NCI-H187 treated with DMSO at 0.1 percent for 48 hours (cell line): ENCODE measurements at places on chromosomes 7 and 10.

GRCh38 chr7:34011696-34012095, 106.4 kb downstream of the BMPER start:
- DNase-seq, result no peak

GRCh38 chr10:75497997-75498883, 66.8 kb downstream of the LRMDA start:
- DNase-seq, result no peak

DNA sequence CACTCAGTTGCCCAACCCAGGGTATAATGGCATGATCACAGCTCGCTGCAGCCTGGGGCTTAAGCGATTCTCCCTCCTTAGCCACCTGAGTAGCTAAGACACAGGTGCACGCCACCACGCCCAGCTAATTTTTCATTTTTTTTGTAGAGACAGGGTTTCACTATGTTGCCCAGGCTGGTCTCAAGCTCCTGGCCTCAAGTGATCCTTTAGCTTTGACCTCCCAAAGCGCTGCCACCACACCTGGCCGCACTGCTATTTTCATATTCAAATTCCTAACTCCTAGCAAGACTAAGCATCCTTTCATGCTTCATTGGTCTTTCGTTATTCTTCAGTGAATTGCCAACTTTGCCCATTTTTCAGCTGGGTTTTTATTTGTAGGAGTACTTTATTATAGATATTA, 30.4 kb upstream of the DAGLB start:
- no peak for DNase-seq

DNA sequence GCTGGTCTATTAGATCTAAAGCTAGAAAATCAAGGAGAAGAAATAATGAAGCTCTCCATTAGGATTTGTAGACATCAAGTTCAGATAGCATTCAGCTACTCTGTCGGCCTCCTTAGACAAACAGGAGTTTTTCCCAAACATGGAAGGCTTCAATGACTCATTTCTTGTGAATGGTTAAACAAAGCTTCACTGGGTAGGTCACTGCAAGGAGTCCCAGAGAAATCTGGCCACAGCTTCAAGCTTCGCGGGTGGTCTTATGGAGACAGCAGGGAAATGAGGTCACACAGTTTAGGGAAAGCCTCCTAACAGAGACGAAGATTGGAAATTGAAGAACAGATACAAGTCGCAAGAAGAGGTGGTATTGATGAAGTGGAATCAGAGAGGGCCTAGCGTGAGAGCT, 22.6 kb upstream of the LRRC72 start:
- DNase-seq, result no peak

GRCh38 chr10:87092376-87092860, 2.2 kb downstream of the GLUD1 start:
- DNase-seq, result no peak

DNA sequence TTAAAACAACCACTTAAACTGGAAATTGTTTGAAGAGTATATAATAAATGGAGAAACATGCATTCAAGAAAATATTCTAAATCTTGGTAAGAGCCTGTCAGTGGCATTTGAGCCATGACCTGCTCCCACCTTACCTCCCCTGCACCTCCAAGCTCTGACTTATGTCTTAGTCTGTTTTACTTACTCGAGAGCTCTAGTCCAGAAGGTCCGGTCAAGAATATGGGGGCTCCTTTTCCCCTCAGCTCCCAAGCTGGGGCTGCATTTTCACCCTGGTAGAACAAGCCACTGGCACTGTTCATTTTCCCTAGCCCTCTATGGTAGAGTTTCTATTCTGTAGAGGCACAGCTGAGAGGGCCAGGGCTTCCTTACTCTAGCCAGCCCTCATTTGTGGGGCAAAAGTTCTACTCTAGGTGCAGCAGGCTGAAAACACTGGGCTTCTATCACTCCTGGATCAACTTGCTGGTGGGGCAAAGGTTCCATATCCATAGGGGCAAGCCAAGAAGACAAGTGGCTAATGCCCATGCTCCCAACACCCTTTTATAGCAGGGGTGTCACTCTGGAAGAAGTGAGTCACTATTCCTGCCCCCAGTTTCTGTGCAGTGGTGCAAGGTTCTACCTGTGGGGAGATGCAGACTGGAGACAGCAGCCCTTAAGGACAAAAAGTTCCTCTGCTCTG, 40.6 kb downstream of the ZNF438 start:
- DNase-seq, result no peak

DNA sequence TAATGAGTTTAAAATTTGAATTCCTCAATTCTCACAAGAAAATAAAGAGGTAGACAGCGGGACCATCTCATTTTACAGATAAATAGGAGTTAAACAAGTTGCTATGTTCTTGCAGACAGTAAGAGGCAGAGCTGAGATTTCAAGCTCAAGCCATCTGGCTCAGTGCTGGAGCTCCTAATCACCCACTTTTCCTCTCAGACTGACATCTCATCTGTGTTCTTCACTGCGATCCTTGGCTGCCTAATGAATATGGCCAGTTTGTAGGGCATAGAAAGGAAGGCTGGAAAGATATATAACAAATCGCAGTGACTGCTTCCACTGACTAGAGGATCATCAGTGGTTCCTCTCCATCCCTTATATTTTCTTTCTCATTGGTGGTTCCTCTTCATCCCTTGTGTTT, 151.2 kb downstream of the MPP7 start:
- no peak for DNase-seq

GRCh38 chr7:22921386-22922086, 92.4 kb downstream of the HYCC1 start:
- DNase-seq, result no peak

- no peak for DNase-seq
These were observed 20.6 kb upstream of the HOXA13 start for GRCh38 chr7:27220440-27220955.

DNA sequence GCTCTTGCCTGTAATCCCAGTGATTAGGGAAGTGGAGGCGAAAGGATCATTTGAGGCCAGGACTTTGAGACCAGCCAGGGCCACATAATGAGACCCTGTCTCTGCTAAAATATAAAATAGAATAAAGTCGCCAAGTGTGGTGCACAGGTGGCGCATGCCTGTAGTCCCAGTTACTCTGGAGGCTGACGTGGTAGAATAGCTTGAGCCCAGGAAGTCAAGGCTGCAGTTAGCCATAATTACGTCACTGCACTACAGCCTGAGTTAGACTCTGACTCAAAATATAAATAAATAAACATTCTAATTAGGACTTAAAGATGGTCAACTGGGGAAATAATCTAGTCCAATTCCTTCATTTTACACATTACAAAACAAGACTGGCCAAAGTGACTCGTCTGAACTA, 768 bp downstream of the CHCHD2 start:
- no peak for DNase-seq

DNA sequence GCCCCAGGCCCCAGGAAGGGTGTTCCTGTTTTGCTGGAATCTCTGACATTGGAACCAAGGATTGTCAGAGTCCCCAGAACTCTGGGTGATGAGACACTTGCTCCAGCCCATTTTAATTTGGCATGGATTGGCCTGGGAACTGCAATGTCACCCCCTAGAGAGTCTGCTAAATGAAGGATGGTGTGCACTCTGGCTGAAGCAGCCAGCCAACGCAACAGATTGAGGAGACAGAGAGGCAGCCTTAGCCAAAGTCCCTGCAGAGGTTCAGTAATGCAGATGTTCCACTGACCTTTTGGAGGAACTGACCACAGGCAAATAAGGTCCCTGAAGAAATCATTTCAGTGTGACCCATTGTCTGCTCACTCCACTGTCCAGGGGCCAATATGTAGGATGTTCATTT, 13.4 kb downstream of the LRRC18 start:
- DNase-seq, result no peak

DNA sequence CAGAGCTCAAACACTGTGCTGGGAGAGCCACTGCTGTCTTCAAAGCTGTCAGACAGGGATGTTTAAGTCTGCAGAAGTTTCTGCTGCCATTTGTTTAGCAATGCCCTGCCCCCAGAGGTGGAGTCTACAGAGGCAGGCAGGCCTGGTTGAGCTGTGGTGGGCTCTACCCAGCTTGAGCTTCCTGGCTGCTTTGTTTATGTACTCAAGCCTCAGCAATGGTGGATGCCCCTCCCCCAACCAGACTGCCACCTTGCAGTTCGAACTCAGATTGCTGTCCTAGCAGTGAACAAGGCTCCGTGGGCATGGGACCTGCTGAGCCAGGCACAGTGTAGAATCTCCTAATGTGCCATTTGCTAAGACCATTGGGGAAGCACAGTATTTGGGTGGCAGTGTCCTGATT, 4.6 kb upstream of the CYP2C19 start:
- DNase-seq, result no peak

GRCh38 chr7:95334447-95334846, 10.1 kb upstream of the PON1 start:
- no peak for DNase-seq

- DNase-seq, result no peak
These were observed 23.4 kb upstream of the XPNPEP1 start for GRCh38 chr10:109946680-109947079.

DNA sequence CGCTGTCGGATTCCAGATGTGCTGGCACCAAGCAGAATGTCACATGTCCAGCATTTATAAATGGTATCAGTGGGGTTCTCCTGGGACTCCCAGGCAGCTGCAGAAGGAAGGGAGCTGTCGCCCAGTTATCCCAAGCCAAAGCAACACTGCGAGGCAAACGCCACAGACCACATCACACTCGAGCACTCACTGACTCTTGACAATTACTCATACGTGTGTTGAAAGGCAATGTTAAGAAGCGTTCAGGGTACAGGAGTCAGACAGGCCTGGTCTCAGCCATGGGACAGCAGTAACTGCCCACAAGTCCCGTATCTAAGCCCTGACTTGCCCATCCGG, 113.4 kb downstream of the DIP2C start:
- DNase-seq, result no peak

DNA sequence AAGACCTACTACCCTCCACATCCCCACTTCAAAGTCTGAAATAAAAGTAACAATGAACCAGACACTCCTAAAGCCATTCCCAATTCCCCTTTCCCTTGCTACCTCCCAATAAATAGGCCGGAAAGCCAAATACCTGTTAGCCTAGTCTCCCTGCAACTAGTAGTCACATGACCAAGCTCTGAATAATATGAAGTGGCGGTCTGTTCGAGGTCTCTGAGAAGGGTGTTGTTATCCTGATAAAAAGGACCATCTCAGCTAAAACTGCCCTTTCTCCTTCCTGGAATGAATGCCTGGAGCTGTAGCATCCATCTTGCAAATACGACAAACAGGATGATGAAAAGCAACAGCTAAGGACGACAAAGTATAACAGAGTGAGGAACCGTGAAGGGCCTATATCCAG, 6.0 kb downstream of the KIF5B start:
- no peak for DNase-seq

DNA sequence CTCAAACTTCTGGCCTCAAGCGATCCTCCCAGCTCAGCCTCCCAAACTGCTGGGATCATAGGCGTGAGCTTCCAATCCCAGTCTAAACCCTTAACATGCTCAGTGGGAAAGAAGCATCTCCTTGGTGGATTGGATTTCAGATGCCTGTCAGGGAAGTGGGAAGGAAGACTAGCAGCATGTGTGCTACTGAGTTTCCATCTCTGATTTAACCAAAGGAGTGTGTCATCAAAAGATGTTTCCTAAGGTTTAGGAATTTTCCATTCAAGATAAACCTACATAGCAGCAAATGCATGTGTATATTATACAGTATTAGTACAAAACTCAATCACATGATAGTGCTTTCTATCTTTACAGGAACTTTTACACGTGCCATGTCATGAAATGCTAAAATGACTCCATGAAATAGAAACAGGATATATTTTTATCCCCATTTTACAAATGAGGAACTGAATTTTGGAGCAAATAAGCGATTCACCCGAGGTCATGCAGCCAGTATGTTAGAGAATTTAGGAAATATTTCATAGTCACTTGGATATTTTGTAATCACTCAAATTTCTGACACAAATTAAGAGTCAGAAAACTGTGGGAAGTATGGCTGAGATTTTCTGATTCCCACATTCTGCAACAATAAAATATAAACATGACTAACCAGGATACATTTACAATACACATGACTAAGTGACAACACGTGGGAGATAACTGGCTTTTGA, 11.4 kb upstream of the TMEM26 start:
- no peak for DNase-seq
